Fibroblast of skin of right quadriceps (primary cell): ENCODE measurements at places on chromosomes 6 and 20.

DNA sequence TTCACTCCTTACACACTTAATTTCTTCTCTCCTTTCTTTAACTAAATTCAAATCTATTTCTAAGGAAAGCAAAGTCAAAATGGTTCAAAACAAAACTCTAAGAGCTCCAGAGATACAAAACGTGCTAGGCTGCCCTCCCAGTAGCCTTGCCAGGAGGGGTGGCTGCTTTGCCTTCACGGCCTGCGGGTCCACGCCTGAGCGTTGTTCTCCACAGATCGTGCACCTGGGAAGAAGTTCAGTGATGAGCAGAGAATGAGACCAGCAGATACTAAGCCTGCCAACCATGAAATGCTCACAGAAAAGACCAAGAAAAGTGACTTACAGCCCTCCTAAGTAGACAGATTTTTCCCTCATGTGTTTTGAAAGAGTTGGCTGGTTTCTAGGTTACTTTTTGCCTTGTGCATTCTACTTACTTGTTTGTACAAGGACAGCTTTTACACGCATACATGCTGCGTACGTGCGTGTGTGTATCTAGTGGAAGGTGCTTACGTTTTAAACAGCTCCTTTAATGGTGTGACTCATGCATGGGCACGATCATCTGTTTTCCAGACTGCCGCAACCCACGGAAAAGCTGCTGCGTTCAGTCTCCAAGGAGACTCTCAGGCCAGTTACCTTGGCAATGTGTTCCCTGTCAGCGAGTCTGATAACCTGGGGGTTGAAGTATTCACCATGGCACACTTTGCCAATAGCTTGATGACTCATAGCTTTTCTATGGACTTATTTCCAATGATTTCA is 32.4 kb upstream of the PBOV1 start:
- peak; percentile 78 for DNase-seq

DNA sequence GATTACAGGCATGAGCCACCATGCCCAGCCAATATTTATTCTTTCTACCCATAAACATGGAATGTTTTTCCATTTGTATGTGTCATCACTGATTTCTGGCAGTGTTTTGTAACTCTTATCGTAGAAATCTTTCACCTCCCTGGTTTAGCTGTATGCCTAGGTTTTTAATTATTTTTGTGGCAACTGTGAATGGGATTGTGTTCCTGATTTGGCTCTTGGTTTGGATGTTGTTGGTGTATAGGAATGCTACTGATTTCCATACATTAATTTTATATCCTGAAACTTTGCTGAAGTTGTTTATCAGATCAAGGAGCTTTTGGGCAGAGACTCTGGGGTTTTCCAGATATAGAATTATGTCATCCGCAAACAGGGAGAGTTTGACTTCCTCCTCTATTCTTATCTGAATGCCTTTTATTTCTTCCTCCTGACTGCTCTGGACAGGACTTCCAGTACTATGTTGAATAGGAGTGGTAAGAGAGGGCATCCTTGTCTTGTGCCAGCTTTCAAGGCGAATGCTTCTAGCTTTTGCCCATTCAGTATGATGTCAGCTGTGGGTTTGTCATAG is 198.6 kb downstream of the ZDHHC14 start:
- no peak for DNase-seq

DNA sequence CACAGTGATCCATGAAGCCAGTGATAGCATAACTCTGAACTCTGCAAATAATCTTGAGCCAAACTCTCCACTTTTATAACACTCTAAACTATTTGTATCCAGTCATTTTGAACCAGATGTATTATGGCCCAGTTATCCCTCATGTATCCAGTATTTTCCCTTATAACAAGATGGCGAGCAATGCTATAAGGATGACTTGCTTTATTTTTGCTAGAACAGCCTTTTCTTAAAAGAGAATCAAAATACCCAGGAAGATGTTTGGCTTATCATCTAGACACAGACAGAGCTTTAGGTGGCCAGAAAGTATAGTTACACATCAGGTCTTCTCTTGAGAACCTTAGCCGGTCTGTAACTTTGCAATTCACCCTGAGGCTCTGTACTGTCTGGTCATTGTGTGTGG is 81.0 kb downstream of the DOK5 start:
- no peak for DNase-seq

GRCh38 chr20:54535033-54535432 is 59.6 kb downstream of the DOK5 start:
- peak; percentile 68 for DNase-seq

DNA sequence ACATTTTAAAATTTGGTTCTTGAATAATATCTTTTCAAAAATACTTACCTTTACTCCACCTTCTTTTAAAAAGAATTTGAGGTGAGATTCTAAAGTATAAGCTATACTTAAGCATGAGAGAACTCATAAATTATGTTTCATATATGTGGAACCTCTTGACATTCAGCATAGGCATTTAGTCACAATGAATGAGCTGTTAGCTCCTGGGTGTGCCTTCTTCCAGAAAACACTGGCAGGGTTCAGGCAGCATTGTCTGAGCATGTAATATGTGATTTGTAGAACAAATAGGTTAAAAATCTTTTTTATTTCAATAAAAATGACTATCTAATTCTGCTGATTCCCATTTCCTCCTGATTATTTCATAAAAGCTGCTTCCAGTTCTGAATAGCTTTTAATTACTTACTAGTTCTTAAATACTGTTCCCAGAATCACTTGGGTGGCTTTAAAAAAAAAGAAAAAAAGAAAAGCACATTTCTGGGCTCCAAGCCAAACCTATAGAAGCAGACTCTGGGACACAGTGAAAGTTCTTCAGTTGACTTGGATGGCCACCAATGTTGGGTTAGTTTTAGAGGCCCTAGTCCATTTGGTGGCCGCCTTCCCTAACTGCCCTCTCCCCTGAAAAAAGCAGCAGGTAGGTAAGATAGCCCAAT is 20.2 kb downstream of the RNF8 start:
- DNase-seq, result peak; percentile 18

- DNase-seq, result no peak
Observed at GRCh38 chr6:54308289-54308985, at the start of gene TINAG. TSS of gene TINAG (plus strand) at chr6:54308441. CDS start at chr6:54308551, 110 bp downstream.

GRCh38 chr20:32315891-32316290 is 38.4 kb downstream of the KIF3B start:
- DNase-seq, result no peak

DNA sequence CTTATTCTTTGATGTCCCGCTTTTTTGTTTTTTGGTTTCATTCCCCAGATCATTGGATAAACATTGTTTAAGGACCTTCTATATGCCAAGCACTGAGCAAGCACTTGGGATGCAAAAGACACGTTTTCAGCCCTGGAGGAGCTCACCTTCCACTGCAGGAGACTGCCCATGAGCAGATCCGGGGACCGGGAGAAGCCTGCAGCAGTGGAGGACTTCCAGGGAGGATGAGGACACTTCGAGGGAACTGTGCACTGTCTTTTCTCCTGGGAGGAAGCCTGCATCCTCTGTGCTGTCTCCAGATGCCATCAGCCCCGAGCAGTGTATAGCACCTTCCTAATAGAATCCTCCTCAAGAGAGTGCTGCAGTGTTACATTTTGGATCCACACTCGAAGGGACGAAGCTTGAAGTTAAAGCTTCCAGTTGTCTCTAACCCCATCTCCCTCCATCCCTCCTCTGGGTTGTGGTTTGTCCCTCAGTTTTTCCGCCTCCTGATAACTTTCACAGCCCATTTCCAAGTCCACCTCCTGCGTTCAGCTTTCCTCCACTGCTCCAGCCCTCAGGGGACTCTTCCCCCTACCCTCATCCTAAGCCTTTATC is 5.8 kb upstream of the KCNG1 start:
- DNase-seq, result no peak

GRCh38 chr20:60310560-60311349 is 352.5 kb downstream of the CDH26 start:
- no peak for DNase-seq

GRCh38 chr6:75306064-75306463 is 21.5 kb upstream of the TMEM30A start:
- DNase-seq, result no peak

DNA sequence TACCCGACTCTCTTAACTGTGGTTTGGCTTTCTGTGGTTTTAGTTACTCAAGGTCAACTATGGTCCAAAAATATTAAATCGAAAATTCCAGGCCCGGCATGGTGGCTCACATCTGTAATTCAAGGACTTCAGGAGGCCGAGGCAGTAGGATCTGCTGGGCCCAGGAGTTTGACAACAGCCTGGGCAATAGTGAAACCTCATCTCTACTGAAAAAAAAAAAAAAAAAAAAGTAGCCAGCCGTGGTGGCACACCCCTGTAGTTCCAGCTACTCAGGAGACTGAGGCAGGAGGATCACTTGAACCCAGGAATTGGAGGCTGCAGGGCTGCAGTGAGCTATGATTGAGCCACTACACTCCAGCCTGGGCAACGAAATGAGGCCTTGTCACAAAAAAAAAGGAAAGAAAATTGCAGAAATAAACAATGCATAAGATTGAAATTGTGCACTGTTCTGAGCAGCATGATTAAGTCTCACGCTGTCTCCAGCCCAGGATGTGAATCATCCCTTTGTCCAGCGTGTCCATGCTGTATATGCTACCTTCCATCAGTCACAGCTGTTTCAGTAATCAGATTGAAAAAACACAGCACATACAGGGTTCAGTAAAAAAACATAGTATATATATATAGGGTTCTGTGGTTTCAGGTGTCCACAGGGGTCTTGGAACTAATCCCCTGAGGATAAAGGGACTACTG is 40.7 kb downstream of the RGS17 start:
- peak; percentile 72 for DNase-seq

GRCh38 chr20:18971121-18971520 is 157.5 kb downstream of the SCP2D1 start:
- DNase-seq, result no peak

GRCh38 chr6:24060982-24061754 is 64.8 kb upstream of the NRSN1 start:
- no peak for DNase-seq

DNA sequence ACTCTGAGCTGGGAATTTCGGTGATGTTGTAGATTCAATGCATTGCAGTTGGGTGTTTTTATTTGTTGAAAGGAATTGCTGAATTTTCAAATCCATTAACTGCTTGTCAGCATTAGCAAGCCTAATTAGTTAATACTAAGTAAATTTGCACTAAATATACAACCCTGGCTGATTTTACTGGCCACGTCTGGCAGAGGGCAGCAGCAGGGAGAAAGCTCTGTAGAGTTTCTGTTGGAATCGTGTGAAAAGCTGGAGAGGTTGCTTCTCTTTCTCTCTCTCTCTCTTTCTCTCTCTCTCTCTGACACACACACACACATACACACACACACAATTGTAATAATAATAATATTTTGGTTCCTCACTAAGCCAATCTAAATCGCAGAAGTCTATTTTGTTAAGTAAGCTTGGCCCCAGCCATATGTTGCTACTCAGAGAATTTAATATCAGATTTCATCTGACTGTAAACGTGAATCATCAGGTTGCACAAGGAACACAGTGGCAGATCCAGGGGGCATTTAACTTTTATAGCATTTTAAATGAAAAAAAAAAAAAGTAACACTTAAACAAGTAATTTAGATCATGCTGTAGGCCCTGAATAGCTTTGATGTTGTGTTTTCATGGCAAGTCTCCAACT is 289.5 kb downstream of the ESR1 start:
- peak; percentile 93 for DNase-seq

DNA sequence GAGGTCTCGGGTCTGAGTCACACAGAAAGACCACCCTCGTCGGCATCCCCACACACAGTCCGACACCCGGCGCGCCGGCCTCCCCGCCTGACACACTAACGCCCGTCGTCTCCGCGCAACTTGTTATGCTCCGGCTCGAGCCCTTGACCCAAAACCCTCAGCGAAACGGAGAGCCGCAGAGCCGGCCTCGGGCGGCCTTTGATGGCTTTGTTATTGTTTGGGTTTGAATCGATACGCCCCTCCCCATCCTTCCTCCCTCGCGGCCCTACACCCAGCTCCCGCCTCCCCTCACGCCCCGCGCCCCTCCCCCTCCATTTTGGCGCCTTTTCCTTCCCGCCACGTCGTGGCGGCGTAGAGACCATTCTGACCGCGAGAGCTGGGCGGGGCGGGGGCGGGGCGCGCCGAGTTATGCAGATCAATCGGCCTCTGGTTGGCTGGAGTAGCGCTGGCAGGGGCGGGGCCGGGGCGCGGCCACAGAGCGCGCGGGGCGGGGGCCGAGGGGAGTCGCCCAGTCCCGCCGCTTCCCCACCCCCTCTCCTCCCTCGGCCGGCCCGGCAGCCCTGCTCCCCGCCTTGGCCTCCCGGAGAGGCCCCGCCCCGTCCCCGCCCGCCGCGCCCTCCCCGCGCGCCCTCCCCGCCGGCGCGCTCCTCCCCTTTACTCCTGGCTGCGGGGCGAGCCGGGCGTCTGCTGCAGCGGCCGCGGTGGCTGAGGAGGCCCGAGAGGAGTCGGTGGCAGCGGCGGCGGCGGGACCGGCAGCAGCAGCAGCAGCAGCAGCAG is at the start of gene PIM1:
PIM1 (plus strand) TSS at position 657 of the 777 bp plus-strand sequence. CDS start 424 bp downstream, outside the sequence.
- peak; percentile 99 for DNase-seq

- DNase-seq, result no peak
Observed at GRCh38 chr6:43181621-43181941, 415 bp upstream of the CUL9 start.

- DNase-seq, result no peak
Observed at GRCh38 chr6:30974490-30975252, 8.8 kb upstream of the MUC21 start.

DNA sequence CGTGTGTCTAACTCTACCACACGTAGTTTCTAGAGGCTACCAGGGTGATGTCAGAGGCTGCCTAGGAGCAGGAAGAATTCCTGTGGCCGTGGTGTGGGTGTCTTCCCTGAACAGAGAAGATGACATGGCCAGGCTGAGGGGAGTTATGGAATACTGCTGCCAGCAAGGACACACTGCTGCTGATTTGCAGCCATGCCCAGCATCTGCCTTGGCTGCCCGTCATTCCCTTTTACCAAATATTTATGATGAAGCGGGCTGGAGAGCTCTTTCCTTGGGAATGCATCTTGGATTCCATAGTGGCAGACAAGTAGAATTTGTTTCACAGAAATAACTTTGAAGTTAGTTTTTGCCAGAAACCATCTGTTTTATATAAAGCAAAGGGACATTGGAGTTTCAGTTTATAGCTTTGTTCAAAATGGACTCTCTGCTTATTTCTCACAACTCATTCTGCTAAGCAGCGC is 80.8 kb upstream of the VSTM2L start:
- DNase-seq, result peak; percentile 95

DNA sequence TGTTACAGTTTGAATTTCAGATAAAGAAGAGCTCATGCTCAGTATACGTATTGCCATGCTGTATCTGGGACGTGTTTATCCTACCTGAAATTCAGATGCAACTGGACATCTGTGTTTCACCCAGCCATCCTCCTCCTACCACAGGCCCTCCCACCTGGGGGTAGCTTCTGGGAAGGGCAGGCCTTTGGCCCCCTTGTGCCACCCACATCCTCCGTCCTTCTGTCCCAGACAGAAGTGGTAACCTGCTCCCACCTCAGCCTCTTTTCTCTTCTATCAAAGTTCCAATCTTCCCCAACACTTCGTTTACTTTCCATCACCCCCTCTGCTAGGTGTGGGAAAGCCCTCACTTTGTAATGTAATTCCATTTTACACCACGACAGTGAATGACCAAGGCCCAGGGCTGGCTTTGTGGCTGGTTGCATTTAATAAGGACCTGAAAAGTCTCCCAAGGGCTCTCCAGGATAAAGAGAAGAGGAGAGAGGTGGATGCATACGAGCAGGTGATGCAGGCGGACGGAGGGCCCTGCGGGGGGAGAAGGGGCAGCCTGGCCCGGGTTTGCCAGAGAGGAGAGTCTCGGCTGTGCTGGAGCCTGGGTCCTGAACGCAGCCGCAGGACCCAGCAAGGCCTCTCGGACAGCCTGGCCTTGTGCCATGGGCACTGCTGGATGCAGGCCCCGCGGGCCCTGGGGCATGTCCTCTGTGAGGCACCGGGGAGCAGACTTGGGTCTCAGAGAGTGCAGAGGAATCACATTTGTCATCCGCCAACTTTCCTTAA is 98.4 kb downstream of the PSMB1 start:
- DNase-seq, result no peak

GRCh38 chr6:167113047-167113754 is 9.7 kb upstream of the CCR6 start:
- no peak for DNase-seq
